ENCODE measurements at places on chromosomes 6 and 20. TPM values are rescaled to one million over a fixed set of nuclear protein-coding genes. Genes with fewer than 3 reads are reported as not detected.

LRP11 gene
- total RNA-seq, result 35.3 TPM

ARFGEF3 gene
- total RNA-seq, result 2.5 TPM

DNA sequence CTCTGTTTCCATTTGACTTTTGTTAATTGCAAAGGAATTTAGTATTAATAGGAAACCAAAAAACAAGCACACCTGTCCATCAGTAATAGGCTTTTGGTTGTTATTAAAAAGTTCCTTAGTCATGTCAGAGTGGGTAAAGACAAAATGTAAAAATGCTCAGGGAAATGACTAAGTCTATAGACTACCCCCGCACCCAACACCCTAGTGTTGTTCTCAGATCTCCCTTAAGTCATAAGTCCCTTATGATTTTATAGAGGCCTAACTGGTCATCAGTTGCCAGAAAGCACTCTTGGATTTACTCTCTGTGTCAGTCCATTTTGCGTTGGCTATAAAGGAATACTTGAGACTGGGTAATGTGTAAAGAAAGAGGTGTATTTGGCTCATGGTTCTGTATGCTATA, 52.8 kb downstream of the MAP3K4 start:
- no peak overlapping the region for H3K4me3 ChIP-seq
- peaks cover 2% of the 10 kb centered on the region for H3K4me1 ChIP-seq
- H3K27ac ChIP-seq, result no peak overlapping the region
- H3K27me3 ChIP-seq, result no peaks in the 10 kb centered on the region
- DNase-seq, result no peak
- H3K36me3 ChIP-seq, result no peaks in the 10 kb centered on the region

GRCh38 chr6:166419717-166420116, 37.0 kb upstream of the MPC1 start:
- H3K27ac ChIP-seq, result no peak overlapping the region
- H3K4me1 ChIP-seq, result no peaks in the 10 kb centered on the region
- H3K27me3 ChIP-seq, result no peaks in the 10 kb centered on the region
- H3K4me3 ChIP-seq, result no peak overlapping the region
- no peak for DNase-seq
- H3K36me3 ChIP-seq, result peaks cover 5% of the 10 kb centered on the region

DNA sequence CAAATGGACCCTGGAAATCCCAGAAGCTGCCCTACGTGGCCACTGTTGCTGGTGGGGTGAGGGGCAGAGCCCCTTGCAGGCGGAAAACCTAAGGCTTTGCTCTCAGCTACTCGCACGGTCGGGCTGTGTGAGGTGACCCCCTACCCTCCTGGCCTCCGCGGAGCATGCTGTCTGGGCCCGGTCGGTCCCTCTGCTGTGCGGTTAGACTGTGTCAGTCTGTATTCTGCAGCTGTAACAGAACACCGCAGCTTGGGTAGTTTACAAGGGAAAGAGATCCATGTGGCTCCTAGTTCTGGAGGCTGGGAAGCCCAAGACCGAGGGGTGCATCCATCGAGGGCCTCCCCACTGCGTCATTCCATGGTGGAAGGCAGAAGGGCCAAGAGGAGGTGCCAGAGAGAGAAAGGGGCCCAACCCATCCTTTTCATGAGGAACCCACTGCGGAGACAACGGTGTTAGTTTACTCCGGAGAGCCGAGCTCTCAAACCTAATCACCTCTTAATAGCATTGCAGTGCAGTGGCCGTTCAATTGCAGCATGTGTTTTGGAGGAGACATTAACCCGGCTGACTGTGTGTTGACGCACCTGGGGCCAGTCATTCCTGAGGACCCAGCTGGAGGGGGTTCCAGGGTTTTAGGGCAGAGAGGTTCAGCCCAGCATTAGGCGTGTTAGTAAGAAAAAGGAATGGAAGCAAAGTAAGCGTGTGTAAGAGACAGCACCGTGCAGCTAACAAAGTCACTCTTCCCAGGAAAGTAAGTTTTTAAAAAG, 18.3 kb downstream of the COL9A3 start:
- H3K27ac ChIP-seq, result no peak overlapping the region
- H3K36me3 ChIP-seq, result no peaks in the 10 kb centered on the region
- DNase-seq, result no peak
- H3K4me3 ChIP-seq, result no peak overlapping the region
- H3K27me3 ChIP-seq, result no peaks in the 10 kb centered on the region
- no peaks in the 10 kb centered on the region for H3K4me1 ChIP-seq

DNA sequence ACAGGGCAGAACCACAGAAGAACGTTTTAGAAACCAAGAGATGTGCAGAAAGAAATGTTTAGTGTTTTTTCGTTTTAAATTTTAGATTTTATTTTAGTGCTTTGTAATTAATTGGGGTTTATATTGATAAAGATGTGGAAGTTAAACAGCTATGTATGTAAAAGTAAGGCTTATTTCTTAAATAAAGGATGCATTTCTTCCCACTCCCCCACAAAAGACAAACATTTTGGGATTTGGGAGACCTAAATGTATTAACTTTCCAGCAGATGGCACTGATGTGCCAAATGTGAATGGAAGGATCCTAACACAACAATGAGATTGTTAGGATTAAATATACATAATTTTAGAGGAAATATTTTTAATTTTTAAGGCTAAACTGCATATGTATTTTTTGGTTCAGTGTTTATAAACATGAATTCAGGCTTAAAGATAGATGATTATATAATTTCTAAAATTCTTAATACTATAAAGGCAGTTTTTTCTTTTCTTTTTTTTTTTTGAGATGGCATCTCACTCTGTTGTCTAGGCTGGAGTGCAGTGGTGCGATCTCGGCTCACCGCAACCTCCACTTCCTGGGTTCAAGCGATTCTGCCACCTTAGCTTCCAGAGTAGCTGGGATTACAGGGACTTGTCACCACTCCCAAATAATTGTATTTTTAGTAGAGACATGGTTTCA, 12.0 kb downstream of the PFDN4 start:
- H3K27ac ChIP-seq, result no peak overlapping the region
- peaks cover 5% of the 10 kb centered on the region for H3K4me1 ChIP-seq
- DNase-seq, result no peak
- H3K27me3 ChIP-seq, result no peaks in the 10 kb centered on the region

EDEM2 gene
- 23.4 TPM for total RNA-seq

DNA sequence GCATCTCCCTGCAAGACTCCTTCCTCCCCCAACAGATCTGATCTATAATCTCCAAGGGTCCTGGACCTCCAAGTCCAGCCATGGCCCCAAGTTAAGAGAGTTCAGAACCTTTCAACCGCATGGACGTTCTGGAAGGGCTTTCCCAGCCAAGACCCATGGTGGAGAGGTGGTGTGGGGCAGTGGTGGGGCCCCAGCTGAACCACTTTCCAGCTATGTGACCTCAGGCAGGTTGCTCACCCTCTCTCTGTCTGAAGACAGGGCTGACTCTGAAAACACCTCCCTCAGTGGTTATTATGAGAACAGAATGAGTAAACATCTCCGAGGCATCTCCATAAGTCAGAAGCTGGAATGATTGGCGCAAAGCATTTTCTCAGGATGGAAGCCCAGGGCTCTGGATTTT, 887 bp downstream of the CLPS start:
- DNase-seq, result no peak
- H3K4me1 ChIP-seq, result no peaks in the 10 kb centered on the region
- no peaks in the 10 kb centered on the region for H3K27me3 ChIP-seq
- no peak overlapping the region for H3K4me3 ChIP-seq

- no peak for DNase-seq
- no peaks in the 10 kb centered on the region for H3K4me1 ChIP-seq
- H3K27me3 ChIP-seq, result no peaks in the 10 kb centered on the region
These were observed 60.0 kb downstream of the PTPN1 start for GRCh38 chr20:50569864-50570836.

- DNase-seq, result no peak
- no peaks in the 10 kb centered on the region for H3K36me3 ChIP-seq
- H3K27ac ChIP-seq, result no peak overlapping the region
- no peak overlapping the region for H3K4me3 ChIP-seq
- no peaks in the 10 kb centered on the region for H3K27me3 ChIP-seq
These were observed 105.8 kb upstream of the RIPOR2 start for GRCh38 chr6:25041485-25042035.

DNA sequence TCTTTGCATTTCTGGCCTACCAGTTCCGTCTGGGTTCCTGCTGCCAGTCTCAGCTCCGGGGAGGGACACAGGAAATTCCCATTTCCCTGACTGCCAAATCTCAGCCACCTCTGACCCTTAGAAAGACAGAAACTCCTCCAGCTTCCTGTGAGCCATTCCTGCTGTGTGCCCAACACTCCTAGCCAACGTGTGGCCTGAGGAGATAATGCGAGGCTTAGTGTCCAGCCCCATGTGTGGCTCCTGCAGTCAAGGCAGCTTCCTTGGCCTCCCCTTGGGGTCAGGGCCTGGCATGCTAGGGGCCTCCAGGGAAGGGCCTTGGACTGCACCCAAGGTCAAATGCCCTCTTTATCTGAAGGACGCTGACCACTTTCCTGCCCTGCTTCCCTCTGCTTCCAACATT, 45.1 kb downstream of the MAFB start:
- no peaks in the 10 kb centered on the region for H3K4me1 ChIP-seq
- no peak for DNase-seq
- no peaks in the 10 kb centered on the region for H3K36me3 ChIP-seq
- no peak overlapping the region for H3K27ac ChIP-seq
- H3K27me3 ChIP-seq, result no peaks in the 10 kb centered on the region

DNA sequence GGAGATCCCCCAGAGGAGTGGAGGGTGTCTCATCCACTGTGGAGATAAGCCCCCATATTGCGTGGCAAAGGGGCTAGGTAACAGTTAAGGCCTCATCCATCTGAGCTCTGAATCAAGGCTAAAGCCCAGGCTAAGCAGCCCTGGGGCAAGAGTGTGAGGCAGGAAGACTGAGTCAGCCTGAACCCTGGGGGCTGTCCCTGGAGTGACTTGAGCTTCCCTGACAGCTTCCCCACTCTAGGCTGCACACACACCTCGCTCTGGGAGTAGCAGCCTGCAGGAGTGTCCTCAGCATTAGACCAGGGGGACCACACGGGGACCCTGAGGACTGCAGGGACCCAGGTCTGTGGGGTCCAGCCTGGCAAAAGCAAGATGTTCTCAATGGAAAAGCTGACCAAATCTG, 27.9 kb downstream of the UBD start:
- H3K27me3 ChIP-seq, result no peaks in the 10 kb centered on the region
- H3K4me3 ChIP-seq, result no peak overlapping the region
- no peaks in the 10 kb centered on the region for H3K4me1 ChIP-seq
- no peaks in the 10 kb centered on the region for H3K36me3 ChIP-seq
- no peak for DNase-seq

GRCh38 chr6:33631971-33632557, 10.9 kb downstream of the ITPR3 start:
- H3K4me3 ChIP-seq, result no peak overlapping the region
- H3K36me3 ChIP-seq, result no peaks in the 10 kb centered on the region
- no peaks in the 10 kb centered on the region for H3K27me3 ChIP-seq

GRCh38 chr20:6008254-6008653, 45.6 kb downstream of the LRRN4 start:
- peaks cover 6% of the 10 kb centered on the region for H3K36me3 ChIP-seq
- no peak overlapping the region for H3K4me3 ChIP-seq
- no peak overlapping the region for H3K27ac ChIP-seq
- no peaks in the 10 kb centered on the region for H3K27me3 ChIP-seq

DNA sequence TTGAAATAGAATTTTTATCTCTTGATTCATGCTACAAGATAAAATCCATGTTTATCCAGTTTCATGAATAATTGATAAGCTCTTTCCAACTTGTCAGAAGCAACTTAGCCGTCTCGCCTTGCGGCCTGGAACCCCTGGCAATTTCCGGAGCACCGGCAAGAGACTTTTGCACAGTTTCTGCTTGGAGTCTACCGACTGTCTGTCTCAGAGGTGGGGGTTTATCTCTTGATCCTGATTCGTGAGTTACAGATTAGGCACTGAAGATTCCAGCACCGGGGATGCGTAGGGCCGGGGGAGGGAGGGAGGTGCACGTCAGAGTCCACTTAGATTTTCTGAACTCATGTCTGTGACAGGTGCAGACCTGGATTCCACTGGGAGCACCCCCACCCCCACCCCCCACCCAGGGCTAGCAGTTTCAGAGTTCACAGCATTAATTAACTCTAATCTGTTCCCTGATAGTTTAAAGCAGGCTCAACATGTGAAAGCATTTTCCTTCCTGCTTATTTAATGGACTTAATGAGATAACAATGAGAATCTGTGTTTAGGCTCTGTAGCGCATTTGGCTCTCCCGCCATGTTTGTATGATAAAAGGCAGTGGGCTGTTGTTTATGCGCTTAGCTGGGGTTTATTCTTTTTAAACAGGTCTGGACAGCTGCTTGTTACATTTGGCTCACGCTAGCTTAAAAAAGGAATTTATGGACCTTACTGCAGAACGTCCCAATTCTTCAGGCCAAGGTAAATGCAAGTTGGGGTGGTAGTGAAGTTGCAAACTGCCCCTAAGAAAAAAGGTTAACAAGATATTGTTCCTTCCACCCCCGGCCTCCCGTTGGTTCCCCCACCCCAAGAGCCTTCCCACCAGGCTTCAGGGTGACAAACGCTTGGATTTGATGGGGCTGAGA, 8.1 kb upstream of the APCDD1L start:
- DNase-seq, result no peak
- no peak overlapping the region for H3K27ac ChIP-seq
- H3K36me3 ChIP-seq, result no peaks in the 10 kb centered on the region
- H3K4me3 ChIP-seq, result no peak overlapping the region

GRCh38 chr6:111769365-111770152, 103.7 kb downstream of the FYN start:
- H3K27me3 ChIP-seq, result no peaks in the 10 kb centered on the region
- no peak for DNase-seq
- H3K27ac ChIP-seq, result no peak overlapping the region
- H3K36me3 ChIP-seq, result no peaks in the 10 kb centered on the region
- no peaks in the 10 kb centered on the region for H3K4me1 ChIP-seq

DNA sequence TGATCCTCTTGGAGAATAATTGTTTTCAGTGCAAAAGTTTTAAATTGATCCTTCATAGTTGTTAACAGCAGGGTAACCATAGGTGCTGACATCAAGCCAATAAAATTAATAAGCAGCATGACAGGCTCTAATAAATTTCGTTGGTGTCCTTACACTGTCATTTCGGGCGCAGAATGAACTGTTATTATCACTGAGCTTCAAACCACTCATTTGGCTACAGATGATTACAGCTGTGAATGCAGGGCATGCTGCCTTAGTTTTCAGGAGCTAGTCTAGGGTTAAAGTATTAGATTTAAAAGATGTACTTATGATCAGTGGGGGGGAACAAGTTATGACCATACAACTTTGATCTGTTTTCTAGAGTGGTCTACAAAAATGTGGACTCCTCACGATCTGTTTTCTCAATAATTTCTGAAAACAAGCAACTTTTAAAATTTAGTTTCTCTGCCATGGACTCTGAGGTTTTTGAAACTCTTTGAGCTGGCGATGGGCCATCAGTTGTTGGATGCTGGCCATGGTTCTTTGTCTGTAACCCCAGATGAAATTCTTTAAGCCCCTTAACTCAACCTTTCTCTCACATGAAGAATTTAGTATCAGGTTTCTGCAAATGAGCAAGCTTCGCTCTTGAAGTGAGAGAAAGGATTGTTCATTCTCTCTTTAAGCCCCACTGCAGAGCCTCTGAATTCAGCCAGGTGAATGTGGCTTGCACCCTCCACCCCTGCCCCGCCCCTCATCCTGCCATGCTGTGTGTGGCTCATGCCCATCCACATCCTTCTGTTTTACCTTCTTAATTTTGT, 99.1 kb upstream of the MTHFD1L start:
- H3K36me3 ChIP-seq, result no peaks in the 10 kb centered on the region
- H3K4me1 ChIP-seq, result no peaks in the 10 kb centered on the region
- H3K27me3 ChIP-seq, result no peaks in the 10 kb centered on the region
- DNase-seq, result no peak
- no peak overlapping the region for H3K4me3 ChIP-seq

CFB gene
- total RNA-seq, result 141 TPM

- no peak overlapping the region for H3K4me3 ChIP-seq
- H3K27ac ChIP-seq, result no peak overlapping the region
- H3K4me1 ChIP-seq, result no peaks in the 10 kb centered on the region
- no peak for DNase-seq
- no peaks in the 10 kb centered on the region for H3K36me3 ChIP-seq
- no peaks in the 10 kb centered on the region for H3K27me3 ChIP-seq
These were observed 4.2 kb upstream of the GPR31 start for GRCh38 chr6:167161851-167162467.

PTPRT gene
- total RNA-seq, result 0.18 TPM

Data from aorta (tissue), 5 donors.